ENCODE measurements at places on chromosomes 16 and 17.

DNA sequence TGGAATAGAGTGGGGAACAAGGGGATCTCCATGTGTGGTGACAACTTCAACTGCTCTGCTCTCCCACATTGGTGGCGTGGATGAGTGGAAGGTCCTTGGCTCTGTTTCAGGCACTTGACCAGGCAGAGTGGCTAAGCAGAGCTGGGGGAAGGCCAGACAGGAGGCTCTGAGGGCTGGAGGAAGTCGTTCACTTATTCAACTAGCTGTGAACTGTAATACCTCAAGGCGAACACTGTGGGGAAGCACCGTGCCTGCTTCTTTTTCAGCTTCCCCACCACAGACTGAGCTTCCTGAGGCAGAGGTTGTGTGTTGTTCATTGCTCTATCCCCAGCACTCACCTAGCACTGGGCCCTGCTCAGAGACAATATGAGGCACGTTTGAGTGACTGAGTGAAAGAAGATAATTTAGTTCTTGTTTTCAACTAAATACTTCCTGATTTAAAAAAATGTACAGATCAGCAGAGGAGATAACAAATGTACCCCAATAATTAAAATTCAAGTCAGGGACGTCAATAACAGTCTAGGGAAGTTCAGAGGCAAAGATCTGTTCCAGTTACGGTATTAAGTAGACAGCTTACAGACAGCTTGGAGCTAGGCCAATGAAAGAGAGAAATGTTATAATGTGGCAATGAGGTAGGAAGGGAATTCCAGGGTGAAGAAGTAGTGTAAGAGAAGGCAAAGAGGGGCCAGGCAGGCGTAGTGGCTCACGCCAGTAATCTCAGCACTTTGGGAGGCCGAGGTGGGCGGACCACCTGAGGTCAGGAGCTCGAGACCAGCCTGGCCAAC is 34.7 kb downstream of the MYO18A start:
- peak; percentile 65 for DNase-seq

DNA sequence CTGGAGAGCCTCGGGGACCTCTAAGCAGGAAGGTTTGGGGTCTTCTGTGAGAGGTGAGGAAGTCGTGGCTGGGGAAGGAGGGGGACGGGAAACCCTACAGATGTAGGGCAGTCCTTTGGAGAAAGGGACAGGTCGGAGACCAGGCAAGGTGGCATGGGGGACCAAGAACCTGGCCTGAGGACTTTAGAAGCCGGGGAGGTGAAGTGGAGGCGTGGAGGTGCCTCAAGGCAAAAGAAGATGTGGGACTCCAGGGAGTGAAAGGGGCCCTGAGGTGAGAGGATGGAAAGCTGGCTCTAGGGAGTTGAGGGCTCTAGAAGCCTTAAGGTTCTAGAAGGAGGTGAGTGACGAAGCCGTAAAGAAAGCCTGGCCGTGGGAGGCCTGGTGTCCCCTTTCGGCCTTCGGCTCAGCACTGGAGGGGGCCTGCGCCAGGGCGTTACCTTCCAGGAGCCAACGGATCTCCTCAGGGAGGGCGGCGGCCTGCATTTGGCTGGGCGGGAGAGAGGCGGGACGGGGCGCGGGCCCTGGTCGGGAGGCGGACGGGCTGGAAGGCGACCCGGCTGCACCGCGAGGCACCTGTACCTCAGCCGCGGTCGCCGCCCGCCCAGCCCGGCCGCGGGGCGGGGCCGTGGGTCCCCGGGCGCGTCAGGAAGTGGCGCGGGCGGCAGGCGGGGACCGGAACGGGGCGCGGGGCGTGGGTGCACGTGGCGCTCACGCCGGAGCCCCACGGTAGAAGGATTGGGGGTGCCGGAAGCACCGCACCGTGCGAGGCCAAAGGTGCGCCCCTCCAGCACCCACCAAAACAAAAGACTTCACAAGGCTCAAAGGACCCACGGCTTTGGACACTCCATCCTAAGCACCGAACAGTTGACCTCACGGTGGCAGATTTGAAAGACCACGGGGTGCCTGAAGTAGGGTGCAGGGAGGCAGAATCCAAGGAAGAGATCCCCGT is at the start of gene SKAP1:
SKAP1 (minus strand) TSS at position 577 of the 949 bp plus-strand sequence.
- peak; percentile 72 for DNase-seq

GRCh38 chr17:82018989-82019689 is 3.5 kb downstream of the CENPX start:
- no peak for DNase-seq

DNA sequence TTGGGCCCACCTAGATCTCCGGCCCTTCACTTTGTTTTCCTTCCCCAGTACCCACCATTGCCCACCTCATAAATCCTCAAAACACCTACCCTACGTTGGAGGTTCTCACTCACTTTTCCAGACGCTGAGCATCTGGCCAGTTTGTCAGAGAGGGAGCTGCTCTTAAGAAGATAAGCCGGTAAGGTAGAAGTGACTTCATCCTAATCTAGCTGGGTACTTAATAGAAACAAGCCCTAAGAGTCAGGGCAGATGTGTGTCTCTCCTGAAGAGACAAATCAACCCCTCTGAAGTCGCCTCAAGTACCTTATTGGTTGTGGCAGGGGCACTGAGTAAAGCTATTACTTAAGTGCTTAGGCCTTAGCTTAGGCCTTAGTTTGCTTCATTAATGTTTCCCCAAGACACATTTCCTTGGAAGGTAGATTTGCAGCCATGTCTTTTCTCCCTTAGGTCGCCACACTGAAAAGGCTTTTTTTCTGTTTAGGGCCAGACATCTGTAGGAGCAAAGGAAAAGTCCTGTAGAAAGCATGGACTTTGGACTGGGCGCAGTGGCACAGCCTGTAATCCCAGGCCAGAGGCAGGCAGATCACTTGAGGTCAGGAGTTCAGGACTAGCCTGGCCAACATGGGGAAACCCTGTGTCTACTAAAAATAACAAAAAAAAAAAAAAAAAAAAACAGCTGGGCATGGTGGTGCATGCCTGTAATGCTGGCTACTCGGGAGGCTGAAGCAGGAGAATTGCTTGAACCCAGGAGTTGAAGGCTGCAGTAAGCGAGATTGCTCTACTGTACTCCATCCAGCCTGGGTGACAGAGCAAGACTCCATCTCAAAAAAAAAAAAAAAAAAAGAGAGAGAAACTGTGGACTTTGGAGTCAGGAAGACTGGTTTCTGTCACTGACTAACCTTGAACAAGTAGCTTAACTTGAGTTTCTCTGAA is 1.0 kb downstream of the TACO1 start:
- DNase-seq, result no peak

GRCh38 chr16:69413045-69413664 is 11.3 kb upstream of the CYB5B start:
- no peak for DNase-seq

DNA sequence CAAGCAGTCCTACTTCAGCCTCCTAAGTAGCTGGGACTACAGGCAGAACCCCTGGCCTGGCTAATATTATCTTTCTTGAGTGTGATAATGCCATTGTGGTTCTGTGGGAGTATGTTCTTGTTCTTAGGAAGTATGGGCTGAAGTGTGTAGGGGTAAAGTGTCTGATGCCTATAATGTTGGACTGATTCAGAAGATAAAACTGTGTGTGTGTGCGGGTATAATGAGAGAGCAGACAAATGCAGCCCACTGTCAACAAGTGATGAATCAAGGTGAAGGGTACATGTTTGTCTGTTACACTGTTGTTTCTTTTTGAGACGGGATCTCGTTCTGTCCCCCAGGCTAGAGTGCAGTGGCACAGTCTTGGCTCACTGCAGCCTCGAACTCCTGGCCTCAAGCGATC is 127.5 kb downstream of the CLEC16A start:
- no peak for DNase-seq

DNA sequence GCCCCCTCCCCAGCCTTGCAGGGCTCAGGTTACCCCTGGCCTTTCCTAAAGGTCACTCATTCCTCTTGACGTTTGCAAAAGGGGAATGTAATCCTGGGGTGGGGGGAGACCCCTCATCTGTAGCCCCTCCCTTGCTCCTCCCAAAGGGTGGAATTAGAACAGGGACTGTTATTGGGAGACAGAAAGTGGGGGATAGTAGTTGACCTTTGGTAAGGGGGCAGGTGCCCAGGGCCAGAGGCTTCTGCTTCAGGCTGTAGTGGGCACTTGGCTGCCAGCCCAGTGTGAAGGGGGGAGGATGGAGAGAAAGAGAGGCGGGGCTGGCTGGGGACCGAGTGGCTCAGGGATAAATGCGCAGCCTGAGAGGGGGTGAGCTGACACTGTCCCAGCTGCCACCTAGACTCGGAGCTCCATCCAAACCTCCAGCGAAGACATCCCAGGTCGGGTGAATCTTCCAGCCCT is at the start of gene ENO3:
ENO3 (plus strand) TSS at position 374 of the 459 bp plus-strand sequence. CDS start 711 bp downstream, outside the sequence.
- DNase-seq, result no peak

DNA sequence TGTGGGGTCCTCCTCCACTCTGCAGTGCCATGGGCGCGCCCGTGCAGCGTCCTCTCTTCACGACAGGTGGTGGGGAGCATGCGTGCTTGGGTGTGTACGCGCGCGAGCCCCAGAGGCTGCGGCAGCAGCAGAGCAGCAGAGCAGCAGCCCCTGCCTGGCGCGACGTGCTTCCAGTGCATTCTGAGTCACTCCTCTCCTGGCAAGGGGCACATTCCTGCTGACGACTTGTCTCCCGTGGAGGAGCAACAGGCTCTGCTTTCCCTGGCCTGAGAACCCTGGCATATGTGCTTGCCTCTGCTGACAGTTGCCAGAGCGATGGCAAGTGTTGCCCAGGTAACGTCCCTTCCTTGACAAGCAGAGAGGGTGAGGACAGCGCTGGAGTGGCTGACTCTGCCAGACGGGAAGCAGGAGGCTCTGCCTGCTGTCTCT is 133.8 kb upstream of the PLCG2 start:
- DNase-seq, result no peak

- DNase-seq, result no peak
Observed at GRCh38 chr16:30992276-30992780, 7.3 kb downstream of the HSD3B7 start.

GRCh38 chr17:75454193-75454592 is 2.2 kb upstream of the TMEM94 start:
- no peak for DNase-seq

GRCh38 chr16:17412221-17412620 is 58.5 kb downstream of the XYLT1 start:
- DNase-seq, result no peak

DNA sequence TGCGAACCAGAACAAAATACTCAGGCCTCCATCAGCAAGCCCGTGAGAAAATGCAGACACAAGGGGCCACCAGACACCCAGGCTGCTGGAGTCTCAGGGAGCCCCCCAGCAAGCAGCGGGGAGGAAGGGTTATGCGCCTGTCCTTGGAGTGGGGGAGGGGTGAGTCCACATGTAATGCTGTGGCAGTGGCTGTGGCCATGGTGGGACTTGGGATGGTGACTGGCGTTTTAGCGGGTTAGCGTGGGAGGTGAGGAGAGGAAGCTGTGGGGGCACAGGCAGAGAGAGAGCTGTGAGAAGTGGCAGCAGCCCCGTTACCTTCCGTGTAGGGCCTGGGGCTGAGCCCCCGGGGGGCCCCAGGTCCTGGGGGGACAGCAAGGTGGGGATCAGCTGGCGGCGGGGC is 58.3 kb downstream of the SRCIN1 start:
- no peak for DNase-seq

GRCh38 chr17:35315283-35315682 is 58.1 kb downstream of the SLFN11 start:
- no peak for DNase-seq

DNA sequence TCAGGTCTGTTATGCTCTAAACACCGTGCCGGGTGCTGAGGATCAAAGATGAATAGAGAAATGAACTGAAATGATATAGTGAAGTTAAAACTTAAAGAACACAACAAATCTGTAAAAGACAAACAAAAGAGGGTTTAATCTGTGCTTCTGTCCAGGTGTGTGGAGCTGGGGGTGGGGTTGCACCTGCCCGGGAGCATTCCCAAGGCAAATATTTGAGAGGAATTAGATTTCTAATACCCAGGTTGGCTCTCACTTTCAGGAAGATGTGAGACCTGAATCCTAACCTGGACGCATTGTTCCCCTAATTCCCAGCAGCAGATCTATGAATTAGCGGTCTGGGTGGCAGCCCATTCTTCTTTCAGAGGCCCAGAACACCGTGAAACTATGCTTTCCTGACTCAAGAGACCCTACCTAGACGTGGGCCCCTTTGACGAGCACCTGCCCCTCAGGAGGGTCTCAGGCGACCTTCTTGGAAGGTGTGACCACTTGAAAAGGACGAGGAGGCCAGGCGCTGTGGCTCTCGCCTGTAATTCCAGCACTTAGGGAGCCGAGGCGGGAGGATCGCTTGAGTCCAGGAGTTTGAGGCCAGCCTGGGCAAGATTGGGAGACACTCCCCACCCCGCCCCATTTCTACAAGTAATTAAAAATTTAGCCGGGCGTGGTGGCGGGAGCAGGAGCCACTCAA is 677 bp upstream of the RANGRF start:
- no peak for DNase-seq

GRCh38 chr17:55383771-55384642 is 37.6 kb downstream of the MMD start:
- no peak for DNase-seq

Measured in germinal center (tissue), 1 donor.